ENCODE measurements at places on chromosomes 7 and 10.

GRCh38 chr10:1550291-1550595 is 187.1 kb downstream of the ADARB2 start:
- DNase-seq = no peak

GRCh38 chr10:15571575-15571974 is 148.1 kb downstream of the ITGA8 start:
- DNase-seq = no peak

- DNase-seq = no peak
These were observed 4.1 kb downstream of the MINPP1 start for GRCh38 chr10:87508837-87509236.

- DNase-seq = no peak
These were observed 117.9 kb upstream of the MACROH2A2 start for GRCh38 chr10:69934768-69935167.

DNA sequence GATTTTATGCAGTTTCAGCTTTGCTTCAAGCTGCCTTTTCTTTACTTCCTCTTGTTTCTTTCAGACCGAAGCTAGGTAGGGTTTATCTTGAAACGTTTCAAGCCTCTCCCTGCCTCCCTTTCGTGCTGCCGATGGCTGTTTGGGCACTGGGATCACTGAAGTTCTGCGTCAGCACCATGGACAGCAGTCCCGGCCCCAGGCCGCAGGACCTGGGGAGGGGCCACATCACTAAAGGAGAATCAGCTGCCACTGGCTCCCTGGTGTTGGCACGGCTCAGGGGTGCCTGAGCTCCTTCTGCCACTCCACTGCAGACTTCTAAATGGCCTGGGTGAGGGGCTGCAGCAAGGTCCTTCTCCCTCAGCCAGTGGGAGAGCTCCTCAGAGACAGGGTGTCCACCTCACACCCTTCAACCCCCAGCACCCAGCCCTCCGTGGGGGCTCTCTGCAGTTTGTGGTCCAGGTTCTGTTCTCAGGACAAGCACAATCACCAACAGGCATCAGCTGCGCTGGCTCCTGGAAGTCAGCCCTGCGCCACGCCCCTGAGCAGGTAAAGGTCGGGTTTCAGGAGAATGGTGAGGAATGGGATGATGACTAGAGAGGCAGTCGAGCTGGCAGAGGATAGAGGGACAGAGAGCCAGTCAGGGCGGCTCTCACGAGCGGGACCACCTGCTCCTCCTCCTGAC is 387.2 kb downstream of the TCERG1L start:
- DNase-seq = no peak

DNA sequence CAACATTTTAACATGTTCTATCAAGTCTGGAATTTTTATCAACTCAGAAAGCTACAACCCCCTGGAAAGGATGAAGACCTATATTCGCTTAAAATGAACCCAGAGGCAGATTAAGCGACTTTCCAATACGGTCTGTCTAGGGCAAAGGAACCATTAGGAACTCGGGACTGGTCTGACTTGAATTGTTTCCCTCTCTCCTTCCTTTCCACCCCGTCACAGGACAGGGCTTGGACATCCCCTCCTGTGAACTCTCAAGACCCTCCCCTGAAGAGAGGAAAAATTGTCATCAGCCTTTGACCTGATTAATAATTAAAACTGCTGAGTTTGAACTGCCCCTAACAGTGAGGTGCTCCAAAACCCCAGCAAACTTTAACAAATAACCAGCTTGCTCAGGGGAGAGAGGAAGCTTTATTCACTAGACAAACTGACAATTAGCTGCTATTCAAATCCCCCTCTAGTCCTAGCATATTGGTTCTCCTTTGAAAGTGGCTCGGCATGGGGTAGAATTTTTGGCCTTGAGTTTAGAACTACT is 22.6 kb upstream of the SLF2 start:
- no peak for DNase-seq

DNA sequence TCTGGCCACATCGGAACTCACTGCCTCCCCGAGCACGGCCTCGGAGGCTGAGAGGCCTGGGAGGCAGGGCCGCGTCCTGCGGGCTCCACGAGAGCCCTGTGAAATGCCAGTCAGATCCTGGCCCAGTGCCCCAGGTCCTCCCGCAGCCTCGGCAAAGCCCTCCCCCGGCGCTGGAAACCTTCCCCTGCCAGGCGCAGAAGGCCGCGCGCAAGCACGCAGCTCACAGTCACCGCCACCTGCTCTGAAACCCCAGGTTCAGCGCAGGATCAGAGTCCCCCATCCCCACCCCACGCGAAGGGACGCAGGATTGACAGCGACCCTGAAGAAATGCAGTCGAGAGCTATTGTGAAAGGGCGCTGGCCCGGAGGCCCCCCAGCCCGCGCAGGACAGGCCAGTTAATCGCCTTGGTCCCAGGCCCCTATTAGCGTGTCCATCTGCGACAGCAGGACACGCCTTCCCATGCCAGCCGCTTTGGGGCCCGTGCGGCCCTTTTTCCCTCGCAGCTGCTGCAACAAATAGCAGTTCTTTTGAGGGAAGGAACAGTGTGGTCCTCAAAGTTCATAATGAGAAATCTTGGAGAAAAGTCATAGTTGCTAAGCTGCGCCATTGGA is 13.5 kb upstream of the EGFR start:
- no peak for DNase-seq

- no peak for DNase-seq
These were observed 178.7 kb upstream of the PODXL start for GRCh38 chr7:131735101-131735500.

DNA sequence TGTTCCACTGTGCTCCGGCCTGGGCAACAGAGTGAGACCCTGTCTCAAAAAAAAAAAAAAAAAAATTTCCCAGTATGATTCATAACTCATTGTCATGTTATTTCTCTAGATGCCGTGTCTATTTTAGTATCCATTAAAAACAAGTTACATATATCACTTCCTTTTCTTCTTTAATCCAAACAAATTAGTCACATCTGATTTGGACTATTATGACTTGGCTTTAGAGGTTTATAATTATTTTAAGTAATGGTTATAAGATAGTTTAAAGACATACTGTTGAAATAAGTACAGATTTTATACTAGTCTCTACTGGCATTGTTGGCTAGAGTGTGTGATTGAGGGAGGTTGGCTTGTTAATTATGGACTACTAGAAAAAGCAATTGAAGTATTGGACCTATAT is 53.3 kb downstream of the ZMYND11 start:
- no peak for DNase-seq

DNA sequence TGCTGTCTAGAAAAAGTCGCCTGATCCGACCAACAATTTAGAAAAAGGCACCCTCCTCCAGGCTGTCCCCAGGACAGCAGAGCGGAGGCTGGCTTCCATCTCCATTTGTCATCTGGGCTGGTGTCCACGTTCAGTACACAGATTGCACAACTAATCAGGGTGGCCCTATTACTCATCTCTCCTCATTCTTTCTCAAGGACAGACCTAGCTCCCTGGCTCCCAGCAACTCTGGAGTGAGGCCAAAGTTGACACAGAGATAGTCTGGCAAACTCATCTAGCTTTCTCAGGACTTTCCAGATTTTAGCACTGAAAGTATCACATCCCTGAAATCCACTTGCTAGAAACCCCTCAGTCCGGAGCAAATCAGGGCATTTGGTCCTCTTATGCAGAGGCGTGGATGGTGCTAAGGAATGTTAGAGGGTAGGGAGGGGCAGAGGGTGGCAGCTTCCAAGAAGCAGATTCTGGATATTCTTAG is 75.1 kb downstream of the DNAH11 start:
- DNase-seq = no peak

- no peak for DNase-seq
These were observed 45.8 kb upstream of the CARD11 start for GRCh38 chr7:3089493-3089892.

DNA sequence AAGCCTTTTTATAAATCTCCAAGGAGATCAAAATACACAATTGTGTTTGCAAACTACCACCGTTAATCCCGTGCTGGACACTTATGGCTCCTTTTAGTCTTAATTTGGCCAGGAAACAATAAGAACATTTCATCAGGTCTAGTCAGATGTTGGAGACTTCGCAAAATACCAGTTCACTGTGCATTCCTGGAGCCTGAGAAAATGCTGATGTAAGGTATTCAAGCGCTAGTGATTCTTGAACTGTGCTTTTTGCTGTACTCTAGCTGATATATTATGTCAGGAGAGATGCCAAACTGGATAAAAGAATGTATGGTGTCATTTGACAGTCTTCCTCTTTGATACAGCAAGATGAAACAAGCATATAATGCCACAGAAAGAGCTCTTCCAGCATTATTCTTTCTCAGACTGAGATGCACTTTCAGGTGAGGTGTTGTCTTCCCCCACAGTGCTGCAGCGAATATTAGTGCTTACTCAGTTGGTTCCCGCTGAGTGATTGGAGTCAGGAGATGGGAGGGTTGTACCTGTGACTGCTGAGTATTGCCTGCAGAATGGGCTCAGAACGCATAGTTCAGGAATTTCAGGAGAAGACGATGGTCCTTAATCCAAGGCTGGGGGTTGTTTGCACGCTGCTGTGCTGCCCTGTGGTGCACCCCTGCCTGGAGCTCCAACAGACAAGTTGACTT is 59.2 kb downstream of the OGDH start:
- no peak for DNase-seq

DNA sequence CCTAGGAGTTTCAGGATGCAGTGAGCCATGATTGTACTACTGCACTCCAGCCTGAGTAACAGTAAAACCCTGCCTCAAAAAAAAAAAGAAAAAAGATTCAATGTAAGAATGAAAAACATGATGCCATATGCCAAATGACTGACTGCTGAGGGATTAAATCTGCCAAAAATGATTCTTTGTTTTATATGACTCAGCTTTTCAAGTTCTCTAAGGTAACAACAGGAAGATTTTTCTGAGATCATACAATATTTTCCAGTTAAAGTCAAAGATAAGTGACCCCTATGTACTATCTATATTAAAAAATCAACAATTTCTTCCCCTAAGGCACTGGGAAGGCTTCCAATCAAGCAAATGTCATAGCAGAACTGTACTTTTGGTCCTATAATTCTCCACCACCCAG is 271.2 kb upstream of the IMMP2L start:
- DNase-seq = no peak

DNA sequence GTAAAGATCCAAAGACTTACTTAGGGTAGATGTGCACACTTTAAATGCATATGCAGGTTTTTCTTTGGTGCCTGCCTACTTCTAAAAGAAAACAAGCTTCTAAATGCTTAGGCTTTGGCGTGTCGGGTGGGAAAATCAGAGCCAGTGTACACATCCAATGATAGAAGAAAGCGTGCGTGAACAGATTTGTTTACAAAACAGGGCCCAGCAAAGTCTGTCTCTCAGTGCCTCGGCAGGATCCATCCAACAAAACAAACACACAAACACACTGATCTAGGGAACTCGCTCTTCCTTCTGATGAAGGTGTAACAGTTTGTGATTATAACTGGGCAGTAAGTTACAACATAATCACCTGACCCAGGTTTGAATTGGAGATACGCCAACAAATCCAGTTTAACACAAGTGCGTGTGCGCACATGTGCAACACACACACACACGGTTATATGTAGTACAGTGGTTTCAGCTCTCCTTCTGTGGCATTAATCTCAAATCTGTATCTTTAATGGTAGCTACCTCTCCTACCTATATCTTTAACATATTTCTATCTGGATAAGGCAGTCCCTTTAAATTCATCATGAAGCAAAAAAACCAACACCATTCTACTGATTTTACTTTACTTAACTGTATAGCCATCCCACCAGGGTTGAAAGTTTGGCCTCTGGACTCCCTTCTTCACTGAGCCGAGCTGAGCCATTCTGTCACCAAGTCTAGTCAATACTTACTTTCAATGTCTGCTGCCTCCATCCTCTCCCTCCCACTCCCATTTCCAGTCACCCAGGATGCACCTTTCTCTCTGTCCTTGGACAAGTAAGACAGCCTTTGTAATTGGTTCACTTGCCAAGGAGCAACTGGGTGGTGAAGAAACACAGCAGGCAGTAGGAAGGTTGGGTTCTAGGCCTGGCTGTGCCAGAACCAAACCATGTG is 184.4 kb upstream of the KLF14 start:
- DNase-seq = no peak

GRCh38 chr7:3436746-3437145 is 135.7 kb downstream of the SDK1 start:
- no peak for DNase-seq

DNA sequence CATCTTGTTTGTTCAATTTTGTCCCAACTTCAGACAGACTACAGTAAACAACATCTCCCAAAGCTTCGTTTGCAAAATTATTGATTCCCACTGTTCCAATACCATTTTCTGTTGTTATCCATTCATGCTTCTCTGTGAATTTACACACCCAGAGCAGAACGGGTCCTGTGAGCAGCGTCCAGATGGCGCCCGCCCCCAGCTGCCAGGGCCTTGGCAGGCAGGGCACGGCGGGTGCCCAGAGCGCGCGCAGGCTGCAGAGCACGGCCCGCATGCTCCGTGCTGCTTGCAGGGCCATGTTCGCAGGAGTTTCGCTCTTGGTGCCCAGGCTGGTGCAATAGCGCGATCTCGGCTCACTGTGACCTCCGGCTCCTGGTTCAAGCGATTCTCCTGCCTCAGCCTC is 32.5 kb upstream of the SEPTIN7 start:
- DNase-seq = no peak

DNA sequence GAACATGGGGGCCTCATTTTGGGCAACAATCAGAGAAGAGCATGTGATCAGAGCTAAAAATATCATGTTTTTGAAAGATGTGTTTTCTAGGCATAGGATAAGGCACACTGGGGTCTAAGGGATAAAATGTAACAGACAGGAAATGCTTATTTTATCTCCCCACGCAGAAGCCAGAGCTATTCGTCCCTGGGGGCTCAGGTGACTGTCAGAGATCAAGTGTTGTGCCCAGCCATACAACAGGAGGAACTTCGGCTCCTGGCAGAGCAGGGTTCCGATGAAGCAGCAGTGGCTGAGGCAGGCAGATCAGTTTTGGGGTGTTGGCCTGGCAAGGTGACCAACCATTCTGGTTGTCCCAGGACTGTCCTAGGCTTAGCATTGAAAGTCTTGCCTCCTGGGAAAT is 15.2 kb downstream of the NPY start:
- DNase-seq = no peak

GRCh38 chr10:105545101-105545500 is 904.0 kb downstream of the SORCS3 start:
- DNase-seq = no peak

GRCh38 chr10:126143117-126143516 is 245.2 kb downstream of the ADAM12 start:
- DNase-seq = no peak

GRCh38 chr7:131843898-131844331 is 287.5 kb upstream of the PODXL start:
- no peak for DNase-seq

DNA sequence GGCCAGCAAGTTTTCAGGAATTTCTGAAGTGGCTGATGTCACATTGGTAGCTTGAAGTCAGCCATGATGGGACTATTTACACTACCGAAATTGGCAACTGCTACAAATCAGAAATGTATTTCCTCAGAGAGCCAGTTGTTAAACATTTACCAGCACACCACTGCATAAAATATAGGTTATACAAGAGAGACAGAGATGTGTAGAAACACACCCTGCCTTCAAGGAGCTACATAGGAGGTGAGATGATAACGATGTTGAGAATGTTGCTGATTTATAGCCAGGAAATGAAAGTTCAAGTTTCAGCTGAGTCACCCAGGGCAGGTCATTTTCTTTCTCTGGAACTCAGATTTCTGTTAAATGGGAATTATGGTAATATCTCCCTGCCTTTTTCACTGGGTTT is 46.0 kb upstream of the TCF7L2 start:
- no peak for DNase-seq

- no peak for DNase-seq
These were observed 65.2 kb downstream of the ATE1 start for GRCh38 chr10:121862649-121863048.
